ENCODE measurements at places on chromosomes 5 and 9.

GRCh38 chr9:33719581-33720374 is 75.6 kb upstream of the PRSS3 start:
- H3K27me3 ChIP-seq: no peaks in the 10 kb centered on the region
- no peak overlapping the region for H3K4me3 ChIP-seq
- no peak overlapping the region for H3K27ac ChIP-seq
- no peaks in the 10 kb centered on the region for H3K36me3 ChIP-seq
- no peak for DNase-seq
- no peaks in the 10 kb centered on the region for H3K4me1 ChIP-seq

DNA sequence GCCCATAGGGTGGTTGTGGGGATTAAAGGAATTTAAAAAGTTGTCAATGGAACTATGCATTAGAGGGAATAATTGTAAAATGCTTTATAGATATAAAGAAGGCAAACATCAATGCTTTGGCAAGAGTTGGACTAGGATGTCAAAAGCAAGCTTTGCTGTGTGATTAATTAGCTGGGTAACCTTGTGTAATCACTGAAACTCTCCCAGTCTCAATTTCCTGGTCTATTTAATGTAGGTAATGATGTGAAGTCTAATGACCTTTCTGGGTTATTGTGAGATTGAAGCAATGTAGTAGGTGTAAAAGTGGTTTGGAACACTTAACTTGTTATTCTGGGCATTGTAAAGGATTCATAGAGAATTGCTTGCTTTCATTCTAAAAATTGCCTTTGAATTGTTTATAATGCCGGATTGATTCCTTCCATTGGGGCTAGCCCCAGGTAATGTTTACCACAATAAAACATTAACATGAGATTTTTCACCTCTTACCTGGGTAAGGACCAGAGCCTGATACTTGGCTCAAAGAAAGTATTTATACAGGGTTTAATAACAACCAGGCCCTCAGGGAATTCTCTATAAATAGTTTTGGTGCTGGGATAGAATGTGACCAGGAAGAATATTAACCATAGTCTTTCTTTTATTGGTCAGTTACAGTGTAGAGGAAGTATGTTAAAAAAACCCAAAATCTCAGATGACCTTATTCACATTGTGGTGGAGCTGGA is 30.0 kb upstream of the CLINT1 start:
- no peaks in the 10 kb centered on the region for H3K36me3 ChIP-seq
- H3K4me1 ChIP-seq: peaks cover 3% of the 10 kb centered on the region
- H3K27ac ChIP-seq: no peak overlapping the region
- H3K4me3 ChIP-seq: no peak overlapping the region
- no peaks in the 10 kb centered on the region for H3K27me3 ChIP-seq

DNA sequence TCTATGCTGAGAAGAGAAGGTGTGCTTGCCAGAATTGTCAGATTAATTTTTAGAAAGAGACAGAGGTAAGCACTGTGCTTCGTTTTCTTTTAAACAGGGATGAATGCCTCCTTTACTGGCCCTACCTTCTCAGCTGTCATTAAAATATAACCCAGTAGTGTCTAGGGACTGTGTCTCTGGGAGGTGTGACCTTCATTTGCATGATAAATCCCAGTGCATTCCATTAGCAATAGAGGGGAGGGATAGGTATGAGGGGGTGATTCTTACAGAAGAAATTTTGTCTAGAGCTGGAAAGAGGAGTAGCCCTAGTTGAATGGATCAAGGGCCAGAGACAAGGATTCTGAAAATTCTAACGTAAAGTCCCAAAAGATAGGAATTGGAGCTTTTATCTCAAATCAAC is 351.5 kb downstream of the BNC2 start:
- H3K4me1 ChIP-seq: no peaks in the 10 kb centered on the region
- no peak overlapping the region for H3K4me3 ChIP-seq
- H3K27me3 ChIP-seq: no peaks in the 10 kb centered on the region
- DNase-seq: no peak

GRCh38 chr5:176490301-176490700 is 42.1 kb downstream of the FAF2 start:
- no peak overlapping the region for H3K27ac ChIP-seq
- H3K27me3 ChIP-seq: no peaks in the 10 kb centered on the region
- H3K4me1 ChIP-seq: no peaks in the 10 kb centered on the region
- DNase-seq: no peak
- H3K36me3 ChIP-seq: peaks cover 60% of the 10 kb centered on the region

DNA sequence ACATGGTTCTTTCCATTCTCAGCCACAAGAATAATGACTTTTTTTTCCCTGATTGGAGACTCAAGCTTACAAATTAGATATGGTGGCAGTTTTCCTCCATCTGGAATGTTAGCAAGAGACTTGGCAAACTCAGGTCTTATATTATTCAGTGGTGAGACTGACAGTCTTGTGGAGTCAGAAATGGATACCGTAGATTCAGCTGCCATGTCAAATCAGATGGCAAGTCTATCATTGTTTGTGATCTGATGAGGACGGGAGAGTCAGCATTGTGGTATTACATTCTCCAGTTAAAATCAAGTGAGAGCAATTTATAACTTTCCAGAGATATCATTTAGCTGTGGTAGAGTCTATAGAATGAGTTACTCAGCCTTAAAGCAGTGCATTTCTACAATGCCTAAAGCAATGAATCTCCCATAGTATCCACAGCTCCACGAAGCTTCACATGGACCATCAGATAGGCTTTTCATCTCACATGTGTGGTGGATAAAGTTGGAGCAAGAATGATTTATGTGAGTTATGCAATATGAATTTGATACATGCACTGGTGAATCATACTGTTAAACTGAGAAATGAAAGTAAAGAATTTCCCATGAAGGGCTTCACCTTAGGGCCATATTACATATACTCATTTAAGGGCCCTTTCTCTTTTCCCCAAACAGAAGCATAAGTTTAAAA is 430.6 kb downstream of the ZNF608 start:
- no peak for DNase-seq
- H3K27me3 ChIP-seq: no peaks in the 10 kb centered on the region
- no peak overlapping the region for H3K27ac ChIP-seq

DNA sequence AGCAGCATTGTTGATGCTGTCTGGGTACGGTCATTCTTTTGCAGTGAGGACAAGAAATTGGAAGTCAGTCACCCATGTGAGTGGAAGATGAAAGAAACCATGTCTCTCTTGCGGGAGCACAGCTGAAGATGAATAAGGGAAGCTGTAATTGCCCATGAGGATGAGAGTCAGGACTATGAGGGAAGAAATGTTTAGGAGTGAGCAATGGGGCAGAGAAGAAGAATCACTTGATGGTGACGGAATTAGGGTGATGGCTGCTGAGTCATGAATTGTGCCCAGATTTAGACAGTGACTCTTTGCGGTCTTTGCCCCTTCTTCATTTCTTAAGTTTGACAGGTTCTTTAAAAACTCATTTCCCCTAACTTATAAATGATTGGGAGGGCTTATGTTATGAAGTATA is 183.3 kb downstream of the MAST4 start:
- DNase-seq: no peak
- H3K4me1 ChIP-seq: no peaks in the 10 kb centered on the region
- H3K27me3 ChIP-seq: no peaks in the 10 kb centered on the region
- H3K36me3 ChIP-seq: no peaks in the 10 kb centered on the region
- H3K27ac ChIP-seq: no peak overlapping the region
- no peak overlapping the region for H3K4me3 ChIP-seq

- no peak for DNase-seq
- no peaks in the 10 kb centered on the region for H3K4me1 ChIP-seq
- H3K27ac ChIP-seq: no peak overlapping the region
Observed at GRCh38 chr9:32722704-32723103, 60.6 kb upstream of the TMEM215 start.

DNA sequence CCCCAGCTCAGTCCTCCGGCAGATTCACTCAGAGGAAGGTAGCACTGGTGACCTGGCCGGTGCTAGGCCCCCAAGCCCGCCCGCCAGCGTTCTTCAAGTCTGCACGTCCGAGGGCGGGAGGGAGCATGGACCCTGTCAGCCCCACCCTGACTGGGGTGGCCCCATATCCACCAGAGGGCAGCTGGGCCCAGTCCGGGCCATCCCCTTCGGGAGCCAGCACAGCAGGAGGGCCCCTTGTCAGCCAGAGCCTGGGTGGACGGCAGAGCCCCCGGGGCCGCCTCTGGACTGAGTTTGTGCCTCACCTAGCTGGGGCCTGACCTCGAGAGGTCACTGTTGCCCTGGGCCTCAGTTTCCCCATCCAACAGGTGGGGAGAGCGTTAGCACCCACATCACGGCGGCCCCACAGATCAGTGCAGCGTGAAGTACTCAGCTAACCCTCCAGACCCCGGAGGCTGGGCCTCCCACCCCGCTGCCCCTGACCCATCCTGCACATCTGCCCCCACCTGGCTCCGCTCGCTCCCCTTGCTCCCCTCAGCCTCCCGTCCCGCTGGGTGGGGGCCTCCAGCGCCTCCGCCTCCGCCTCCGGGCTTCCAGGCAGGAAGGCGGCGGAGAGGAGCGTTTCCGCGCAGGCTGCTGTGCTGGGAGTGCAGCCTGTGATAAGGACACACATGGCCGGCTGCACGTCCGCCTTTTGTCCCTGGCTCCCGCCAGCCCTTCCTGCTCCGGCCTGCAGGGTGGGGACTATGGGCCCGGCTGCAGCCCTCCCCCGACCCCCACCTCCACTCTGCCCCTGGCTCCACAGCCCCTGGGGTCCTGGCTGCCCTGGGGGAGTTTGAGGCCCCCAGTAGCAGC is 16.6 kb upstream of the EGFL7 start:
- H3K27me3 ChIP-seq: no peaks in the 10 kb centered on the region
- no peak for DNase-seq

DNA sequence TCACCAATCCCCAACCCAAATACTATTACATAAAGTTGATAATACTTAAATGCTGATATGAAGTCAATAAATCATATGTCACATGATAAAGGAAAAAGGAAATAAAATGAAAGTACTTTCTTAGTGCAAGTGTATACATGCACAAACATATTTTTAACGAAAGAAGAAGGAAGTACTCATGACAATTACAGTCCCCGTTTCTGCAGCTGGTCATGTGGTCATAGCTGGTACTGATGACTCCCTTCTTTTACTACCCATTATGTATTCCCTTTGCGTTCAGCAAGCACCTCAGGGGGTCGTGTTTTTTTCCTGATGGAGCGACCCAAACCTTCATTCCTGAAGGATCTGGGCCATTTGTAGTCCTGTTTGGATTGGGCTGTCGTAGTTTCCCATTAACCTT is 27.3 kb downstream of the CENPP start:
- no peak for DNase-seq
- H3K27ac ChIP-seq: peak overlapping the region; percentile 85
- no peaks in the 10 kb centered on the region for H3K27me3 ChIP-seq

GRCh38 chr9:99199938-99200539 is 21.7 kb downstream of the ALG2 start:
- H3K27ac ChIP-seq: no peak overlapping the region
- no peak for DNase-seq
- H3K4me1 ChIP-seq: no peaks in the 10 kb centered on the region
- H3K4me3 ChIP-seq: no peak overlapping the region
- no peaks in the 10 kb centered on the region for H3K27me3 ChIP-seq
- no peaks in the 10 kb centered on the region for H3K36me3 ChIP-seq

DNA sequence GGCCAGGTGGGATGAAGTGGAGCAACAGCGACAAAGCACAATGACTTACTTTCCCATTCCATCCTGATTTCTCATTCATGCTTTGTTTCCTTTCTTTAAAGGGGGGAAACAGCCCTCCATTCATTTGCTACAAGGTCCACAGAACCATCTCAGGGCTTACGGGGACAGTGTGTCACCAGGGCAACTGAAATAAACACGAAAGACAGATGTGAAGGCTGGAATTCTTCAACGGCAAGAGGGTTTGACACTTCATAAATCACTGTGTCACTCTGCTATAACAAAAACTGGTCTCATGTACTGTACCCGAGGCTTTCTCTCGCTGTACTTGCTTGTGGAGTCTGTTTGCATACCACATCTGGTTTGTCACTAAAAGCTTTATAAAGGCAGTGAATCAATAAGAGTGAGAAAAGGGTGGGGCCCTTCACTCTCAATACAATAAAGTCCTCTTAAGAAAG is 150.8 kb downstream of the EFNA5 start:
- no peak overlapping the region for H3K4me3 ChIP-seq
- no peak overlapping the region for H3K27ac ChIP-seq
- H3K4me1 ChIP-seq: peaks cover 3% of the 10 kb centered on the region
- H3K36me3 ChIP-seq: no peaks in the 10 kb centered on the region

GRCh38 chr5:42855811-42856210 is 44.1 kb upstream of the SELENOP start:
- H3K36me3 ChIP-seq: no peaks in the 10 kb centered on the region
- H3K4me1 ChIP-seq: peaks cover 7% of the 10 kb centered on the region
- H3K27ac ChIP-seq: no peak overlapping the region
- no peak for DNase-seq

GRCh38 chr5:112686675-112687074 is 51.0 kb upstream of the APC start:
- no peaks in the 10 kb centered on the region for H3K4me1 ChIP-seq
- no peaks in the 10 kb centered on the region for H3K27me3 ChIP-seq
- no peak overlapping the region for H3K4me3 ChIP-seq

GRCh38 chr9:37262410-37262809 is 142.0 kb downstream of the ZCCHC7 start:
- H3K4me3 ChIP-seq: no peak overlapping the region
- H3K27me3 ChIP-seq: no peaks in the 10 kb centered on the region
- no peak overlapping the region for H3K27ac ChIP-seq
- H3K4me1 ChIP-seq: no peaks in the 10 kb centered on the region
- DNase-seq: no peak
- no peaks in the 10 kb centered on the region for H3K36me3 ChIP-seq

DNA sequence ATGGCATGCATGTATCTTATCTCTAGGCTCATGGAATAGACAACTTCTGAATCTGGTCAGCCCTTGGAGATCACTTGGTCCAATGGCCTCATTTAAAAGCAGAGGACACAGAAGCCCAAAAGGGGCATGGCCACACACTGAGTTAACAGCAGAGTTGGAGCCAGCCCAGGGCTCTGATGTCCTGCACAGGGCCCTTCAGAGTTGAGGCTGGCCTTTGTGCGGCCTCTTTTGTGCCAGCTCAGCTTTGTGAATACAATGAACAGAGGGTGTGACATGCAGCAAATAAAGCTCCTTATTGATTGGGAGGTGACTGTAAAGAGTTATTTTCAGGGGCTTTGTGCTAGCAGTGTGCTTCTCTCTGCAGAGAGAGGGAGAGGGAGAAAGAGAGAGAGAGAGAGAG is 150.1 kb upstream of the STK32A start:
- no peaks in the 10 kb centered on the region for H3K27me3 ChIP-seq
- no peak overlapping the region for H3K4me3 ChIP-seq
- no peak for DNase-seq
- no peaks in the 10 kb centered on the region for H3K4me1 ChIP-seq
- H3K27ac ChIP-seq: no peak overlapping the region
- H3K36me3 ChIP-seq: no peaks in the 10 kb centered on the region

- H3K27me3 ChIP-seq: no peaks in the 10 kb centered on the region
- DNase-seq: no peak
- no peaks in the 10 kb centered on the region for H3K4me1 ChIP-seq
- no peak overlapping the region for H3K4me3 ChIP-seq
Observed at GRCh38 chr9:90772386-90772785, 29.2 kb upstream of the SYK start.

GRCh38 chr9:123450996-123451395 is 95.0 kb downstream of the CRB2 start:
- H3K27ac ChIP-seq: no peak overlapping the region
- peaks cover 4% of the 10 kb centered on the region for H3K36me3 ChIP-seq
- H3K4me1 ChIP-seq: no peaks in the 10 kb centered on the region
- H3K4me3 ChIP-seq: no peak overlapping the region

GRCh38 chr5:54738118-54738972 is 220.8 kb downstream of the SNX18 start:
- H3K4me3 ChIP-seq: no peak overlapping the region
- no peaks in the 10 kb centered on the region for H3K36me3 ChIP-seq
- DNase-seq: peak; percentile 80
- H3K27me3 ChIP-seq: no peaks in the 10 kb centered on the region

- peak overlapping the region; percentile 41 for H3K27ac ChIP-seq
- no peak for DNase-seq
- peaks cover 11% of the 10 kb centered on the region for H3K4me1 ChIP-seq
Observed at GRCh38 chr9:113875459-113876150, 504 bp upstream of the ZNF618 start.

All from ascending aorta (tissue), 2 donors.